AG10803 (cell line): ENCODE measurements at places on chromosomes 7 and 10.
A peak's percentile ranks its signal among the peaks of the same experiment; 100 is the strongest.

GRCh38 chr7:69218576-69218975 lies 379.7 kb upstream of the AUTS2 start:
- DNase-seq, result peak; percentile 51

- peak; percentile 8 for DNase-seq
Measured at GRCh38 chr10:5888843-5889623, 660 bp downstream of the ANKRD16 start.

DNA sequence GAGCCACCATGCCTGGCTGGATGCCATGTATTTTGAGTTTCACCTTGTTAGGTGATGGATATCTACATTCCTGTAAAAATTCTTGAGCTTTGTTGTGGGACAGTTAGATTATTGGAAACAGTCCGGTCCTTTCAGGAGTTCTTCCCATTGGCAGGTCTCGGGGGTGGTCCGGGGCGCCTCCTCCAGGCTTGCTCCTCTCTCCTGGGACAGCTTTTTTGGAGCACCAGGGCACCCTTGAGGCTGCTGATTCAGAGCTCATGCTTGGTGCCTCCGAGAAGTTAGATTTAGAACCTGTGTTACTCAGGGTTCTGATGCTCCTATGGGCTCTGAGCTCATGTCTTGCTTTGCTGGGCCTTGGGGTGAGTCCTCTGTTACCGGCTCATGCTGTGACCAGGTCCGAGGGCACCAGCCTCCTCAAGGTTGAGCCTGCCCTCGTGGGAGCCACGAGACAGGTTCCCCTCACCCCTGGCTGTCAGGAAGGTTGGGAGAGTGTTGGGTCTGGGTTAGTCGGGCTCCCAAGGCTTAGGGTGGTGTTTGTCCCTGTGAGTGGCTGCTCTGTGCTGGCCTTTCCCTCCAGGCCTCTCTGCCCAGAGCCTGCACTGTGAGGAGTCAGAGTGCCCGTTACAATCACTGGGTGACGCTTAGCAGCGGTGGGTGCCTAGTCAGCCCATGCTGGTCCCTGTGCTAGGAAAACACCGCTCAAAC lies 6.0 kb downstream of the SPRN start:
- DNase-seq, result no peak

- no peak for DNase-seq
Measured at GRCh38 chr10:78576276-78576675, 492.5 kb upstream of the ZMIZ1 start.

DNA sequence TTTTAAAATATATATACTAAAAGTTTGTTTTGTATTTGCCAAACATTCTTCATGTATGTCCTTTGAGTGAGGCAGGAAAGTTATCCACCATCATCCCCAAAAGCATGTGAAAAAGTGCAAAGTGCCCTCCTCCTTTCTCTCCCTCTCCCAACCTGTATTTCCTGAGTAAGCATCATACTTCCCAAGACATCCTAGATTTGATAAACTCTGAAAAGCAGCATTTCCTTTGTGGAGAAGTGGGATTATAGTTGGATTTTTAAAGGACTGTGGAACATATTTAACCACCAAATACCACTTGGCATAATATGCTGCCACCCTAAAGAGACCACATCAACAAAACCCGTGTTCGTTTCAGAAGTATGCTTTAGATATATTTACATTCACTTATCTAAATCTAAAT lies 36.9 kb downstream of the NET1 start:
- no peak for DNase-seq

DNA sequence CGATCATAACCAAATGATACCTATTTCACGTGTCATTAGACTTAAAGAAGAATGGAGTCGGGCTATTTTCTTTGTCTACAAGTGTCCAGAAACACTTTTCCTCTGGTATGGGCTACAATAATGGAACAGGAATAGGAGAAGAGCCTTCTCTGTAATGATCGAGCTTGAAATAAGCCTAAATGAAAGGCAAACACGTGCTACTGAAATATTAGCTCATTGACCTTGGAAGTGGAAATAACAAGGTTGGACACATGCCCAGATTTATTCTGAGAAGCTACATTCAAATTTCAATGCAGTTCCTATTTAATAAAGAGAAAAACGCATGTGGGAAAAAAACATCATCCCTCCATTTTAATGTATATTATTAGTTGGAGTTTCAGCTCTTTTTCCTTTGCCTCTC lies 254.7 kb upstream of the PTER start:
- DNase-seq, result no peak
